IMR-90 (cell line): ENCODE measurements at places on chromosomes 3 and 15.

DNA sequence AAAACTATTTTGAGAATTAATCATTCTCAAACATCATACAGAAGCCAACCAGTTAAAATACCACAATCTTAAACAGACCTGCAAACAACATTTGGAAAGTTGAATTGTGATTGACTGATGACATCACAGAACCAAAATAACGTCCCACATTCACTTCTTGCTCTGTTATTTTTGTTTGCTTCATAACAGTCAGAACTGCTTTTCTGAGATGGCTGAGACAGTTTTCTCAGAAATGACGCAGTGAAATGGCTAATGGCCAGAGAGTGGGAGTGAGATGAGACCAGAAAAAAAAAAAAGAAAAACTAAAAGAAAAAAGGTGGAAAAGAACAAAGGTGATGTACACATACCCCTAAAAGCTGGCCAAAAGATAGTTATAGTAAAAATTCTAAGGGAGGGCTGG is 1061.2 kb downstream of the FHIT start:
- H3K4me1 ChIP-seq, result no peaks in the 10 kb centered on the region
- H3K36me3 ChIP-seq, result no peaks in the 10 kb centered on the region
- H3K27me3 ChIP-seq, result no peaks in the 10 kb centered on the region

GRCh38 chr3:48528754-48529153 is 24.8 kb upstream of the SHISA5 start:
- H3K27me3 ChIP-seq, result no peaks in the 10 kb centered on the region
- peaks cover 19% of the 10 kb centered on the region for H3K36me3 ChIP-seq
- no peaks in the 10 kb centered on the region for H3K4me1 ChIP-seq
- H3K4me3 ChIP-seq, result no peak overlapping the region

DNA sequence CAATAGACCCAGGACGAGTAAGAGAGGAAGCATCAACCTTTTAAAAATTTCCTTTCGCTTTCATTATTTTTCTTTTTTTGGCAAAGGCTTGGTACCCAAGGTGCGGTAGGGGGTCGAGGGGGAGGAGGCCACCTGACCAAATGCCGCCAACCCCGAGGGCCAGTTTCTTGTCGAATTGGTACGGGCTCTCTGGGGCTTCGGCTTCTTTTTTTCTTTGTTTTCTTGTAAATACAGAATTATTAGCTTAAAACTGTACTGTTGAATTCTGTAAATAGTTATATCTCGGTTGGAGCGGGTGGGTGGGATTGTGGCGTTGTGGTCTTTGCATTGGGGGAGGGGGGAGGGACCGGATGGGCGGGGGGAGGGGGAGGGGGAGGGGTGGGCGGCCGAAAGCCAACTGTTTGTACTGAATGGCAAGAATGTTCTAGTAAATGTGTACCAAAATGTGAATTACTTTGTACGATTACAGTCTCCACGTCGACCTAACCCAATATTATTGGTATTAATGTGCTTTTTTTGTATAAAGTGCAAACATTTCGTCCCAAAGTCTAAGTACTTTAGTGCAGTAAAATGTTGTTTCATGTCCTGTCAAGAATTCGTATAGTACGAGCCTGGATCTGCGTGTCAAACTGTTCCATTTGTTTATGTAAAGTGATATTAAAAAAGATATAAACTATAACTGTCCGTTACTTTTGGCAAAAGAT is 4.7 kb downstream of the ZIC1 start:
- H3K36me3 ChIP-seq, result no peaks in the 10 kb centered on the region
- no peak overlapping the region for H3K27ac ChIP-seq
- DNase-seq, result no peak
- no peaks in the 10 kb centered on the region for H3K4me1 ChIP-seq
- peaks cover 78% of the 10 kb centered on the region for H3K27me3 ChIP-seq

DNA sequence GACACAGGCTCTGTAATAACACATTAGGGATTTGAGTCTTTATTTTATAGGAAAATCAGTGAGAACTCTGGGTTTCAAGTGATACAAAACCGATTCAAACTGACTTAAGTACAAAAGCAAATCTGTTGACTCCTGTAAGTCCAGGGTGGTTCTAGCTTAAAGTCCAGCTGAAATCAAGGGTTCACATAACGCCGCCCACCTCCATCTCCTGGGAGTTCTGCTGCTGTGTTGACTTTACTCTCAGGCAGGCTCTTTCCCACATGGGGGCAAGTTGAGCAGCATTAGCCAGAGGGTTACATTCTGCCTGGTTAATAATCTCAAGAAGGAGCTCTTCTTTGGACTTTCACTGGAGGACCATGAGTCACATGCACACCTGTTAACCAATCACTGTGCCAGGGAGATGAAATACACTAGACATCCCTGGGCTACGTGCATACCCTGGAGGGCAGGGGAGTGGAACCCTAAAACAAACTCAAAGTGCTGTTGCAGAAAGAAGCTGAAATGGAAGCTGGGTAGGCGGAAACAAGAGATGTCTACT is 9.7 kb upstream of the RNF7 start:
- no peaks in the 10 kb centered on the region for H3K36me3 ChIP-seq
- H3K4me1 ChIP-seq, result peaks cover 3% of the 10 kb centered on the region; the same call in 1 of the 2 replicates
- H3K27me3 ChIP-seq, result no peaks in the 10 kb centered on the region
- H3K27ac ChIP-seq, result no peak overlapping the region
- no peak for DNase-seq

GRCh38 chr15:65837301-65838294 is 31.7 kb upstream of the RAB11A start:
- H3K4me3 ChIP-seq, result no peak overlapping the region
- DNase-seq, result no peak
- H3K36me3 ChIP-seq, result no peaks in the 10 kb centered on the region
- no peak overlapping the region for H3K27ac ChIP-seq
- H3K27me3 ChIP-seq, result no peaks in the 10 kb centered on the region

DNA sequence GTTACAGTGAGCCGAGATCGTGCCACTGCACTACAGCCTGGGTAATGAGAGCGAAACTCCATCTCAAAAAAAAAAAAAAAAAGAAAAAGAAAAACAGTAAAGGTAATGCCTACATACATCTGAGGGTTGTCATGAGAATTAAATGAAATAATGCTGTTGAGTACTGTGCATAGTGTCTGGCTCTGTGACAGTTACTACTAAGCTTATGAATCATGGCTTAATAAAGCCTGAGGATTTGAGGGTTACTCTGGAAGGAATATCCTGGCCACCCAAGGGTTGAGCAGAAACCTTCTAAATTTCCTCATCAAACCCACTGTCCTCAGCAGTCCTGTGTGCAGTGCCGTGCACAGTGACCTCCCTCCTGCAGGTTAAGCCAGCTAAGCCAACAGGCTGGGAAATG is 26.8 kb upstream of the ELP6 start:
- peaks cover 9% of the 10 kb centered on the region for H3K27me3 ChIP-seq
- H3K4me3 ChIP-seq, result no peak overlapping the region
- peak; percentile 21 for DNase-seq

DNA sequence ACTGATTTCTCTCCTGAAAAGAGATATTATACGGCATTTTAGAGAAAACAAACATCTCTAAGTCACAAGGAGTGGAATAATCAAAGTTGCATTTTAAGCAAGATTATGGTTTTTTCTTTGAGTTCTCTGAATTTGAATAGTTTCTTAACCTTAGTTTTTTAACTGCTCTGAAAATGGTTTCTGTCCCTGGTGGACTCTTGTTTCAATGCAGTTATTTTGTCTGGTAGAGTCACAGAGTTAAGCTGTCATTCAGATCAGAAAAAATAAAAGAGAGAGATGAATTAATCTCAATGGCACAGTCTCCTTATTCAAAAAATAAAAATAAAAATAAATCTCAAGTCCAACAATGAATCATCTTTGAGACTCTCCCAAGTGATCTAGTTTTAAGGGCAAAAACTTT is 19.0 kb downstream of the AGTR1 start:
- H3K4me1 ChIP-seq, result no peaks in the 10 kb centered on the region
- H3K36me3 ChIP-seq, result no peaks in the 10 kb centered on the region
- H3K27ac ChIP-seq, result no peak overlapping the region

- H3K4me3 ChIP-seq, result no peak overlapping the region
- peaks cover 5% of the 10 kb centered on the region; the same call in 1 of the 2 replicates for H3K4me1 ChIP-seq
- no peak overlapping the region for H3K27ac ChIP-seq
- peaks cover 15% of the 10 kb centered on the region for H3K36me3 ChIP-seq
These were observed 67.8 kb downstream of the UBP1 start for GRCh38 chr3:33372218-33373081.

DNA sequence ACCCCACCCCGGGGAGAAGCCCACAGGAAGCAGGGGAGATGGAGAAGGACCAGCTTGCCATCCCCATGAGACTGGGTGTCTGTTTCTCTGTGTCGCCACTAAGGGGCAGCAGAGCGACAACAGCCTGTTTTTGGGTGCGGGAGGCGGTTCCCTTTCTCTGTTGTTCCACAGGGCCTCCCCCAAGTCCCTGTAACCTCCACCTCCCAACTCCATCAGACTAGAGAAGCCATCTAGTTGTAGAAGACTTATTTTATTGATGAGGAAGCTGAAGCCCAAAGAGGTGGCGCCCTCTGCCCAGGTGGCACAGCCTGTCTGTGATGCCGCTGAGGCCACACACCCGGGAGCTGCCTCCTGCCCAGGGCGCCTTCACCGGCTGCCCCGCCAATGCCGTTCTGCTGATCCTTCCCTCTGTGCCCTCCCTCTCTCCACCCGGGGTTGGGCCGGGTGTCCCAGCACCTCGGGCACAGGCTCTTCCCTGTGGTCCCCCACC is 3.9 kb upstream of the CCDC9B start:
- H3K27ac ChIP-seq, result peak overlapping the region; percentile 85; the same call in 1 of the 2 replicates
- peaks cover 24% of the 10 kb centered on the region for H3K4me1 ChIP-seq
- H3K36me3 ChIP-seq, result no peaks in the 10 kb centered on the region
- no peaks in the 10 kb centered on the region for H3K27me3 ChIP-seq
- H3K4me3 ChIP-seq, result no peak overlapping the region

DNA sequence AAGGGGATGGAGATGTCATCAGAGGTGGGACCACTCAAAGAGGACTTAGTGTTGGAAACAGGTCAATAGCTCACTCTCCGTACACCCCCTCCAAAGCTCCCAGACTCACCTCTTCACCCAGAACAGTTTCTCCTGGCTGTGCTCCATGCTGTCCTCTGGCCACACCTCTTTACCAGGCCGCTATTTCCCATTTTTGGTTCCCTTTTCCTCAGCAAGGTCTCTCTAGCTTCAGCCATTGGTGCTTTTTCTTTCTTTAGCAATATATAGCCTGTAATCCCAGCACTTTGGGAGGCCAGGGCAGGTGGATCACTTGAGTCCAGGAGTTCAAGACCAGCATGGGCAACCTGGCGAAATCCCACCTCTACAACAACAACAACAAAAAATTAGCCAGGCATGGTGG is 123.6 kb upstream of the SMAD3 start:
- H3K4me3 ChIP-seq, result no peak overlapping the region
- H3K36me3 ChIP-seq, result no peaks in the 10 kb centered on the region
- no peak overlapping the region for H3K27ac ChIP-seq
- DNase-seq, result no peak
- peaks cover 5% of the 10 kb centered on the region; the same call in 1 of the 2 replicates for H3K4me1 ChIP-seq

DNA sequence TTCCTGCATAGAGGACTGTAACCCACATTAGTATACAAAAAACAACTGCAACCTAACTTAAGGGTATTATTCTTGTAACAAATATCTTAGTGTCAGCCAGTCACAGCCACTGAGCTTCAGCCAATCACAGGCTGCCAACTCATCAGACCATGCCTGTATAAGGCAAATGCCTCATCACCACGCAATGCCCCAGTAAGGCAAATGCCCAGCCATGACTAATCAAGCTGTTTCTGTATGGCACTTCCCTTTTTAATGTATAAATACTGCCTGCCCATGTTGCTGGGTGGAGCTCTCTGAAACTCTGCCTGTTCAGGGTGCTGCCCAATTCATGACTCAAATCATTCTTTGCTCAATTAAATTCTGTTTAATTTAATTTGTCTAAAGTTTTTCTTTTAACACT is 18.4 kb upstream of the GABRA5 start:
- no peak overlapping the region for H3K27ac ChIP-seq
- DNase-seq, result no peak
- no peak overlapping the region for H3K4me3 ChIP-seq
- no peaks in the 10 kb centered on the region for H3K4me1 ChIP-seq
- H3K27me3 ChIP-seq, result no peaks in the 10 kb centered on the region
- no peaks in the 10 kb centered on the region for H3K36me3 ChIP-seq

DNA sequence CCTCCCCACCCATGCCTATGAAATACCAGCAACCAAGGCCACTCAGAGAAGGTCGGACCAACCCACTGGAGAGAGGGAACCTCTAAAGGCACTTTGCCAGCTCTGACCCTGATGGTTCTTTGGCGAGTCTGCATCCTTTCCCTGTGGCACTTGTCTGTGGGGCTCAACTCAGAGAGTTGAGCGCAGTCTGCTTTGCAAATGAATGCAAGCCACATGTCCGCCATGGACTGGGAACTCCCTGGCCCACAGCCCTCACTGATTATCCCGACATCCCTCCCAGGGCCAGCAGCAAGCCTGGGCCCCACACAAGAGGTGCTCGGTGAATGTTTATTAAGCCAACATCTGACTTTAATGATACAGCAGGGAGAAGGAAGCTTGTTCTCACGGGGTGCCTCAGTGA is 55.5 kb upstream of the HES1 start:
- H3K27me3 ChIP-seq, result peaks cover 58% of the 10 kb centered on the region
- H3K4me1 ChIP-seq, result no peaks in the 10 kb centered on the region
- no peak overlapping the region for H3K4me3 ChIP-seq

DNA sequence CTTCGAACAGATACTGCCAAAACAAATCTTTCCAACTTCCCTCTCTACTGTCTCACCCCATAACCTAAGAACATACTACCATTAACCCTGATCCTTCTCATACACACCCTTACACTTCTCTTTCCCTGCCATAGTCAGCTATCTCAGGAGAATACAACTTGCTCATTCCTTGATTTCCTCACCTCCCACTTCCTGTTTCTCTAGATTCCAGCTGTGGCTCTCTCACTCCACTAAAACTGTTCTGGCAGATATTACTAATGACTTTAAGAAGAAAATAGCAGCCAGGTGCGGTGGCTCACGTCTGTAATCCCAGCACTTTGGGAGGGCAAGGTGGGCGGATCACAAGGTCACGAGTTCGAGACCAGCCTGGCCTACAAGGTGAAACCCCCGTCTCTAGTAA is 4.6 kb downstream of the LSG1 start:
- no peak for DNase-seq
- no peak overlapping the region for H3K27ac ChIP-seq
- no peaks in the 10 kb centered on the region for H3K4me1 ChIP-seq
- no peak overlapping the region for H3K4me3 ChIP-seq
- no peaks in the 10 kb centered on the region for H3K27me3 ChIP-seq
- H3K36me3 ChIP-seq, result peaks cover 16% of the 10 kb centered on the region

DNA sequence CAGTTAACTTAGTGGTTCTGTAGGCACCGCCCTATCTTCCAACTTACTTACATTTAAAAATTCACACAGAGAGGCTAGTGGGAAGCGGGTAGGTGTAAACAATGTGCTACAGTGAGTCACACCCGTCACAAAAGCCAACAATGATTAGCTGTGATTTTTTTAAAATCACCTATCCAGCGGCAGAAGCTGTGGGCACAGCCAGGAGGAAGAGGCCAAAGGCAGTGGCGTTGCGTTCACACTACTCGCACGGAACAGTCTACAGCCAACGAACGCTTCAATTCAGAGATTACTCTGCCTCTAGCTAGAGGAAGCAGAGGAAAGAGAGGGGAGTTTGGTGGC is 2.5 kb upstream of the NLGN1 start:
- H3K4me3 ChIP-seq, result peak overlapping the region; percentile 57
- DNase-seq, result no peak
- H3K27ac ChIP-seq, result peak overlapping the region; percentile 11; the same call in 1 of the 2 replicates
- peaks cover 3% of the 10 kb centered on the region; the same call in 1 of the 2 replicates for H3K27me3 ChIP-seq
- 0 out of 2 replicates have a peak, but pooled peaks cover 3% of the 10 kb centered on the region for H3K4me1 ChIP-seq
- no peaks in the 10 kb centered on the region for H3K36me3 ChIP-seq
